ENCODE measurements at places on chromosomes 16 and 17.

- DNase-seq, result no peak
Measured at GRCh38 chr17:28716740-28717577, 709 bp downstream of the RAB34 start.

- no peak for DNase-seq
Measured at GRCh38 chr16:11225677-11226549, 30.1 kb downstream of the SOCS1 start.

DNA sequence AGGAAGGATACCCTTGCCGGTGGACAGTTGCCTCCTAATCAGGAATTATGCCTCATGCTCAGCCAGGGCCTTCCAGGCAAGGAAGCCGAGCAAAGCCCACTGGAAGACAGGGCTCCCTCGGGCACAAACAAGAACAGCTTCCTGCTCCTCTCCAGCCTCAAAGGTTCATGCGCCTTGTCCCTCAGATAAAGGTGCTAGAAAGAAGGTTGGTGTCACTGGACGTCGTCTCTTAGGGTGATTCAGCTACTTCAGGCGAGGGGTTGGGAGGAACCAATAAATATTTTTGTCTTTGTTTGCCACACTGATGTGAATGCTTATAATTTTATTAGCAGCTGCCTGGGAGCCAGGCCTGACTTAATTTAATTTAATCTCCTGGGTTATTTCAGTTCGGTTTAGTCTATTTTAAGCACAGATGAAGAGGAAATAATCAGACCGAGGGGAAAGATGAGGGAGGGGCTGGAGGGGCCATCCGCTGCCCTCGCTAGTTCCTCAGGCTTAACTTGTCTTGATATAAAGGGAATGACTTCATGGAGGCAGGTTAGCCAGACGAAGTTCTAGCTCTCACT is 171.8 kb upstream of the CACNG5 start:
- DNase-seq, result no peak

DNA sequence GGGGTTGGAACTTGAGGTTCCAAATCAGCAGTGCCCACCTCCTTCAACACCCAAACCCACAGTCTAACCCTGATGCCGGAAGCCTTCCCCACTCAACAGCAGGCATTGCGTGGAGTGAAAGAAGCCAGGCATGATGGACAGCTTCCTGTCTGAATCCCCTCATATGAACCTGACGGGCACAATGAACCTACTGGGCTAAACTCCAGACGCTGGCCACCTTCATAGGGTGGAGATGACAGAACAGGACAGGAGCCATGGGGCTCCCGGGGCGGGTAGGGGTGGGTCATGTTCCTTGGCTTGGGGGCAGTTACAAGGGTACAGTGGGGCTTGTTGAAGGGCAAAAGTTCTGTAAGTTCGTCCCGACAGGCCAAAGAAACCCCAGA is 460 bp upstream of the HSBP1 start:
- DNase-seq, result no peak

DNA sequence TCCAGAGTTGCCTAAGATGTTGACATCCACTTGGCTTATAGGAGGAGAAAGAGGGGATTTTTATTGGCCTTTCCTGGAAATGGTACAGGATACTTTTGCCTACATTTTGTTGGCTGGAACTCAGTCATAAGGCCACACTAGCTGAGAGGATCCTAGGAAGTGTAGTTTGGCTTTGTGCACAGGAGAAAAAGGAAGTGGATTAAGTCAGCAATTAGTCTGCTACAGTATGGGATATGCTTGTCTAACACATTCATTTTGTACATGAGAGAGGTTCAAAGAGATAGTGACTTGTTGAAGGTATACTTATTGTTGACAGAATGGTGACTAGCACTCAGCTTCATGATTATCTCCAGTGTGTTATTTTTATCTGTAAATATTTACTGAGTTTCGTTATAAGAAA is 10.3 kb downstream of the UTP18 start:
- DNase-seq, result no peak

GRCh38 chr17:6780001-6780400 is 4.0 kb downstream of the FBXO39 start:
- no peak for DNase-seq

DNA sequence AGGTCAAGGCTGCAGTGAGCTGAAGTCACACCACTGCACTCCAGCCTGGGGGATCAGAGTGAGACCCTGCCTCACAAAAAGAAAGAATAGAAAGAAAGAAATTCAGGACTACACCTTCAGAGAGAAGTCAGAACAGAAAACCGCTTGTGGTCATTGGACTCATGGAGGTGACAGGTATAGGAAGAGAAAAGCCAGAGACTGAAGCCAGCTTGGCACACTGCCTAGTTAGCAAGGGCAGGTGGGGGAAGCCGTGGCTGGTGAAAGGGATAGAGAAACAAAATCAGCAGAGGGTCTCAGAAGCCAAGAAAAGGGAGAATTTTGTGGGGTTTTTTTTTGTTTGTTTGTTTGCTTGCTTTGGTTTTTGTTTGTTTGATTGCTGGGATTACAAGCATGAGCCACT is 32.9 kb upstream of the SKAP1 start:
- DNase-seq, result no peak

- no peak for DNase-seq
Measured at GRCh38 chr17:65913326-65913850, 278.5 kb downstream of the CEP112 start.

GRCh38 chr17:8914554-8914953 is 47.1 kb upstream of the PIK3R6 start:
- no peak for DNase-seq

- DNase-seq, result no peak
Measured at GRCh38 chr16:75908331-75909117, 182.2 kb upstream of the CPHXL start.

DNA sequence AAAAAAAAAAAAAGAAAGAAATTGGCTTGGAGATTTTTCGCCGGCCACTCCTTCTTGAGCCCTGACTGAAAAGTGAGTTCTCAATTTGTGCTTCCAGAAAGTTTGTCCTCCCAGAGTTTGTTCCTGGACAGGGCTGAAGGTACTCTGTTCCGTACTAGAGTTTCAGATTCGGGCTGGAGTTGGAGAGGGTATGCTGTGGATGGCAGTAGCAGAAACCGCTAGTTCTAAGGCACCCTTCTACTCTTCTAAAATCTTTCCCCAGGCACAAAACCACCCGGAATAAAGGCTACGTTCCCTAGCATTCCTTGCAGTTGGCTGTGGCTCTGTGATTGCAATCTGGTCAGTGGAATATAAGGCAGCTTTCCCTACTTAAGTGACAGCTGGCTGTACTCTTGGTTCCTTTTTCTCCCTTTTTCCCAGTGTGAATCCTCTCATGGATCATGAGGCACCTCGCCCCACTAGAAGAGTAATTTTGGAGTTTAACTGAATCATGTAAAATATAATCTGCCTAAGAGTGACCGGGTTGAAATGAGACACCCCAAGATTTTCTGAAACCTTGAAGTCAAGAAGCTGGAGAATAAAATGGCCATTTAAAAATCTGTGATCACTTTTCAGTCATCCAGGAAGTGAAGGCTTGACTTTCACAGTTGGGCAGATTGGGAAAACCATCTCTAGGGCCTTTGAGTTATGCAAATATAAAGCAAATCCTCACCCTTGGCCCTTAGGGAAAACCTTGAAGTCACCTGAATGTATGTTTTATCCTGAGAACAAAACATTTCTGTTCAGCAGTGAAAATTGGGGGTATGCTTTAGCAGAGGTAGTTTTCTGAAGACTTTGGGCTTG is 901 bp upstream of the HEATR6 start:
- no peak for DNase-seq

DNA sequence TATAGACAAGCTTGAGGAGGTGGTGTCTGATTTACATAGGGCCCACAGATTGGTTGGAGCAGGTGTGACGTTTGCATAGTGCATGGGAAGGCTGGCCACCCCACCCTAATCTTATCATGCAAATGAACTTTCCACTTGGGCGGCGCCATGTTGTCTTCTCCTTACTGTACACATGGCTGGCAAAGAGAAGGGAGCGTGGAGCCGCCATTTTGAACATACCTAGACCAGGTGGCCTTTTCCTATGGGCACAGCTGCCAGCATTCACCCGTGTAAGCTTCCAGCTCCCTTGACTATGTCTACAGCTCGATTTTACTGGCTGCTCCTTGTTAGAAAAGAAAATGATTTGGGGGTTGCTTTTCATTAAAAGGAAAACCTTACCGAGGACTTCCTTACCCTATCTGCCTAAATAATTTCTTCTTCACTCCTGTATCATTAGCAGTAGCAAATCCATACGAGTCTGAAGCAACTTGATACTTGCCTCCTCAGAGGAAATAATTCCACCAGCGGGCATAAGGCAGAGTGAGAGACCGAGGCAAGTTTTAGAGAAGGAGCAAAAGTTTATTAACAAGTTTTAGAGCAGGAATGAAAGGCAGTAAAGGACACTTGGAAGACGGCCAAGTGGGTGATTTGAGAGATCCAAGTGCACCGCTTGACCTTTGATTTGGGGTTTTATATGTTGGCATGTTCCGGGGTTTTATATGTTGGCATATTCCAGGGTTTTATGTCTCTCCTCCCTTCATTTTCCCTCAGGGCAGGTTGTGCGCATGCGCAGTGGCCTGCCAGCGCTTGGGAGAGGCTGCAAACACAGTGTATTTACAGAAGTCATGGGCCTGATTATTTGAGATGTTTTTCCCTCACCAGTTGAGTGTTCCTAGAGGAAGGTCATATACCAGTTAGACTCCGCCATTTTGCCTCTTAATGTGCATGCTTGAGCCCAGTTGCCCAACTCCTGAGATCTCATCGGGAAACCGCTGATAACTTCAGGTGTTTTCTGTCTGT is 65.7 kb downstream of the MARF1 start:
- DNase-seq, result no peak

DNA sequence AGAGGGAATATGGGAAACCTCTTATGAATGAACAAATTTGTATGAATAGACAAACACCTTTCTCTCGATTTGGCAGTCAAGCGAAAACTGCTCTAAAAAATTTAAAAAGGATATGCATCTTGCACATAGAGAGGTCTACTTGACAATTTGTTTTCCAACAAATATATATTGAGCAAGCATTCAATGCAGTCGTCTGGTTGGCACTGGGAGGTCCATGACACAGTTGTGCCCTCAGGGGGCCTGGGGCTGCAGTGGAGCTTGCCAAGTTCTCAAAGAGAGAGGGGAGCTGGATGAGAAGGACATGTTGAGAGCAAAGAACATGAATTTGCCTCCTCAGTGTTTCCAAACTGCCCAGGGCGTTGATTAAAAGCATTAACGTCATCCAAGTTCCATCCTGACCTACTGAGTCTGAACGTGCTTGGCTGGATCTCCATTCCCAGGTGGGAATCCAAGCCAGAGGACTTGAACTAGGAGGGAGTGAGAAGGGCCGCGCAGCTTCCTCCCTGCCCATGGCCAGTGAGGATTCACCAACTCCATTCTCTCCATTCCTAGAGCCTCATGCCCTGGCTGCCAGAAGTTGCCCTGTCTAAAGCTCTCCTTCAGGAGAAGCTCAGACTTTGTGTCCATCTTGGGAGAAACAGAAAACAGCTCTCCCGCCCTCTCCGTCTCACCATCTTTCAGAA is 24.5 kb downstream of the TBX2 start:
- no peak for DNase-seq

DNA sequence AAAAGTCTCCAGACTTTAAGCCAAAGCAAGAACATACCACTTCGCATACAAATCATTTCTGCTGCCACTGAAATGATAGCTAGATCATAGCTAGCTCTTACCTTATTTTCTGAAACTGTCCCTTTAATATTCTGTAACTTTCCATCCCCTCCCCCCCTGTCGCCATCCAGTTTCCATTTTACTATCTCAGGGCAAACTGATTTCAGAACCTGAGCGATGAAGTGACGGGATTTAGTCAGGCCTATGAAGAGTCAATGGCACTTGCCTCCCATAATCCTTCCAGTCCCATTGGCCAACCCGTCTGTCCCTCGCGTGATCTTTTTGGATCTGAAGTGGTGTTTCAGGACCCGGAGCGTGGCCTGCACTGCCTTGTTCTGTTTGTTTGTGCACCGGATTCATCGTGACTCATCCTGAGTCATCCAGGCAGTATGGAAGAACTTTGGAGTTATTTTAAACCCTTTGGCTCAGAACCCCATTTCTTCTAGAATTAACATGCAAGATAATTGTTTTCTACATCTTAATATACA is 199.8 kb upstream of the CHMP6 start:
- DNase-seq, result no peak

GRCh38 chr17:62986549-62986948 is 20.5 kb downstream of the TANC2 start:
- no peak for DNase-seq

GRCh38 chr17:58320570-58321323 is 7.8 kb downstream of the TSPOAP1 start:
- no peak for DNase-seq

DNA sequence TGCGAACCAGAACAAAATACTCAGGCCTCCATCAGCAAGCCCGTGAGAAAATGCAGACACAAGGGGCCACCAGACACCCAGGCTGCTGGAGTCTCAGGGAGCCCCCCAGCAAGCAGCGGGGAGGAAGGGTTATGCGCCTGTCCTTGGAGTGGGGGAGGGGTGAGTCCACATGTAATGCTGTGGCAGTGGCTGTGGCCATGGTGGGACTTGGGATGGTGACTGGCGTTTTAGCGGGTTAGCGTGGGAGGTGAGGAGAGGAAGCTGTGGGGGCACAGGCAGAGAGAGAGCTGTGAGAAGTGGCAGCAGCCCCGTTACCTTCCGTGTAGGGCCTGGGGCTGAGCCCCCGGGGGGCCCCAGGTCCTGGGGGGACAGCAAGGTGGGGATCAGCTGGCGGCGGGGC is 58.3 kb downstream of the SRCIN1 start:
- DNase-seq, result no peak

- DNase-seq, result no peak
Measured at GRCh38 chr17:48787828-48788227, 29.2 kb downstream of the TTLL6 start.

DNA sequence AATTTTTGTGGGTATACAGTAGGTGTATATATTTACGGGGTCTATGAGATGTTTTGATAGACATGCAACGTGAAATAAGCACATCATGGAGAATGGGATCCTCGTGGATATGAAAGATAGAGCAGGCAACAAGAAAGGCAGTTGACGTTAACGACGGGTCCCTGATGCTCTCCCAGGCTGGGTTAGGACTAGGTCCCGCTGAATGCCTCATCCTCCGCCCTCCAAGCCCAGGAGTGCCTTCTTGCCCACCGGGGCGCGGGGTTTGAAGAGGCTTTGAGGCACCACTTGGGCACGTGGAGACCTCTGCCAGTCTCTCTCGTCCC is 9.5 kb upstream of the ZFP90 start:
- DNase-seq, result no peak

DNA sequence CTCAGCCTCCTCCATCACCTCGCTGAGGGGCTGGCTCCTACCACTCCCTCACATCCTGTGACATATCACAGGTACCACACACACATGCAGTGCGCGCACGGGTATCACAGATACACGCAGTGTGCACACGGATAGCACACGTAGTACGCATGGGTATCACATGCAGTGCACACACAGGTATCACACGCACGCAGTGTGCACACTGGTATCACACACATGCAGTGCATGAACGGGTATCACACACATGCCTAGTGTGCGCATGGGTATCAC is 30.1 kb downstream of the ACSF3 start:
- no peak for DNase-seq

GRCh38 chr17:31509095-31509804 is 117.8 kb downstream of the RAB11FIP4 start:
- no peak for DNase-seq

GRCh38 chr17:45940826-45941225 is 46.5 kb downstream of the MAPT start:
- no peak for DNase-seq
